GM12891 (cell line): ENCODE measurements at places on chromosomes 6 and 20.

- DNase-seq = no peak
These were observed 23.2 kb downstream of the UBE2V1 start for GRCh38 chr20:50089787-50090177.

DNA sequence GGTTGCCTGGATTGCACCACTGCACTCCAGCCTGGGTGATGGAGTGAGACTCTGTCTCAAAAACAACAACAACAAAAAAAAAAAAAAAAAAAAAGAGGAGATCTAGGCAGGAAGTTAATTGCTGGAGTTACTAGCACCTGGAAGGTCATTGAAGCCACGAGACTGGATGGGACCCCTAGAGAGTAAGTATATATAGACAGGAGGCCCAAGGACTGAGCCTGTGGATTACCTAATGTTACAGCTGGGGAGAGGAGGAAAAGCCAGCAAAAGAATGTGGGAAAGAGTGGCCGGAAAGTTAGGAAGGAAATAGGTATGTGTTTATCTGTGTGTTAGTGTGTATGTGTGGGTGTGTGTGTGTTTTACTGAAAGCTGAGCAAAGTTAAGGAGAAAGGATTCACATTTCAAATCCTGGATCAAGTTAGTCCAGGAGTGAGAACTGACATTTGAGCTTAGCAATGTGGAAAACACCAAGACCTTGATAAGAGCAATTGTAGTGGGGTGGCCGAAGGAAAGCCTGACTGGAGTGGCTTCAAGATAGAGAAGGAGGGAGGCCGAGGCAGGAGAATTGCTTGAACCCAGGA lies 38.4 kb downstream of the ANKRD6 start:
- no peak for DNase-seq

DNA sequence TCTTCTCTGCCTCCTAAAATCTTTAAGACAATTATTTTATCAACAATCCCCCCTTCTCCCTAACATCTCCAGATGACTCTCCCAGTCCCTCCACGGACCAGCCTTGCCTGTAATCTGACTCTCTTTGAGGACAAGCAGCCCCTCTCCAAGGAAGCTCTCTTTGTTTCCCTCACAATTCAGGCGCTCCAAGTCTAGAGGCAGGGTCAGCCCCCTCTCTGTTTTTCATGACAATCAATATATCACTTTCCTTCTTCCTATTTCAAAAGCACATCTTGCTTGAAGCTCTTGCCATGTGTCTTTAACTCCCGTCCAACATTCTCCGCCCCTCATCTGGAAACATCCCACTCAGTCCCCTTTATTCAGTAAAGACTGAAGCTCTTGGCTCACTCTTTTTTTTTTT lies 393.4 kb upstream of the SULF2 start:
- no peak for DNase-seq

DNA sequence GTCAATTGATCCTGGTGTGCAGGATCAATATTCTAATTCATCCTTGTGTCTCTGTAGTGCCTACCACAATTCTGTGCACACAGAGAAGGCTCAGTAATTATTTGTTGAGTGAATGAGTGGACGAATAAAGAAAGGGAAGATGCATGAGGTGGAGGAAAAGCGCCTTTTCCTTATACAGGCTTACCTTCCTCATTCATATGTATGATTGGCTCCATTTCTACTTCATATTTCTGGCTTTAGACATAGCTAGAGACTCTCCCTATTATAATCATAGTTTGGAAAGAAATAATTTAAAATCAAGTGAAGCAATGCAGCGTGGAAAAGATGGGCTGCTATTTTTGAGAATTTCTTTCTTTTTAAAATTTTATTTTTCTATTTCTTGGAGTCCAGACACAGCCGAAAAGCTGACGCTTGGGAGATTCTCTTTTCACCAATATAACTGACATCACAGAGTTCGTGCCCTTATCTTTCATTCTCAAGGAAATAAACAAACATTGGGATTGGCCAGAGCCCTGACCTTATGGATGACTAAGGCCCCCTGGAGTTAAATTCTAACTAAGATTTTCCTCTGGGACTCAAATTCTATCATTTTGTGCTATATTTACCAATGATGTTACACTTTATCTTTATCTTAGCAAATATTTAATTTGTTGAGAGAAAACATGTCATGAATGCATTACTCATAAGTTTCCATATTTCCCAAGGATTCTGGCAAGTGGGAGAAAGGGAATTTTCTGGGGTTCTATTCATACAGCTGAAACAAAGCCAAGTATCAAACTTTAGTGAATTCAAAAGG lies 48.1 kb downstream of the PRL start:
- no peak for DNase-seq

DNA sequence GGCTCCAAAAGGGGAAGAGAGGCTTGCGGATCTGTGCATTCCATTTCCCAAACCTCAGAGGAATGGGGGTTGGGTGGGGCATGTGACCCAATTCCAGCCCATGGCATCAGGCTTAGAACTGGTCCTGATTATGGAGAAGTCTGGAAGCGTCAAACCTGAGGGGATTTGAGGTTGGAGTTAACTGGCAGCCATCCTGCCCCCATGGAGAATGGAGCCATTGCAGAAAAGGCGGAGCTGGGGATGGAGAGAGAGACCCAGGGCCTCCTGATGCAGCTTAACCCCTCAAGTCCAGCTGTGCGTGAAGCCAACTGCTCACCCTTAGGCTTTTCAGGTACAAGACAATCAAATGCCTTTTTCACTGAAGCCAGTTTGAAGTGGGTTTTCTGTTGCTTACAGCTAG lies 9.9 kb upstream of the SDCBP2 start:
- DNase-seq = no peak

DNA sequence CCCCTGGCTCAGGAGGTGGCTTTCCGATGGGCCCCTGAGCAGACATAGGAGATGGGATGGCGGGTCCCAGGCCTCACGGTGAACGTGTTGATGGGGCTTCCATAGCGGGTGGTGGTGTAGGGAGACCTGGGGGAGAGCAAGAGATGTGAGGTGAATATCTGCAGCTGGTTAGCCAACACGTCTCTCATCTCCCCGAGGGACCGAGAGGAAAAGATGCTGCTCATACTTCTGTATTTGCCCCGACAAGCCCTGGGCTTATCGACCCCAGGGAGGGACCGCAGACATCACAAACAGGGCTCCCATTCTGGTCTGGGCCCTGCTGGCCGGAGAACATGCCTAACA lies 38.7 kb downstream of the C6orf132 start:
- no peak for DNase-seq

GRCh38 chr20:37892001-37892400 lies 10.9 kb upstream of the VSTM2L start:
- DNase-seq = no peak

DNA sequence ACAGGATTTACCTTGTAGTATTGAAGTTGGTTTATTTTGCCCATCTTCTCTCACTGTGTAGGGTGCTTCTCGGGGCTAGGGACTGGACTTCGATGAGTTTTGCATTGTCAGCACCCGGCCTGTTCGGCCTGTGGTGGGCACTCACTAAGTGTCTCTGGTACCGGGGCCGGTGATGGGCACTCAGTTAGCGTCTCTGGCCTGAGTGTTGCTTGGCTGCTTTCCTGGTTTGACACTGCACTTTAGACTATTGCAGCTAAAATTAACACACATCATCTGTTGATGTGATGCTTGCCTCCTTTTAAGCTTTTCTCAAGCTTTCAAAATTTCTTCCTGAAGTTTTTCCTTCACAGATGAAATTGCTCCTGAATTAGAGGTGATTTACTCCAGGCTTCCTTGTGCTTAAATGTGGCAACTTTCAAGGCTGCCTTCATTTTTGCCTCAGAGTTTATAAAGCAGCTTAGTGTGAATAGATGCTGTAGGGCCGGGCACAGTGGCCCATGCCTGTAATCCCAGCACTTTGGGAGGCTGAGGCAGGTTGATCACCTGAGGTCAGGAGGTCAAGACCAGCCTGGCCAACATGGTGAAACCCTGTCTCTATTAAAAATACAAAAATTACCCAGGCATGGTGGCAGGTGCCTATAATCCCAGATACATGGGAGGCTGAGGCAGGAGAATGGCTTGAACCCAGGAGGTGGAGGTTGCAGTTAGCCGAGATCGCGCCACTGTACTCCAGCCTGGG lies 41.7 kb upstream of the TULP4 start:
- DNase-seq = no peak

DNA sequence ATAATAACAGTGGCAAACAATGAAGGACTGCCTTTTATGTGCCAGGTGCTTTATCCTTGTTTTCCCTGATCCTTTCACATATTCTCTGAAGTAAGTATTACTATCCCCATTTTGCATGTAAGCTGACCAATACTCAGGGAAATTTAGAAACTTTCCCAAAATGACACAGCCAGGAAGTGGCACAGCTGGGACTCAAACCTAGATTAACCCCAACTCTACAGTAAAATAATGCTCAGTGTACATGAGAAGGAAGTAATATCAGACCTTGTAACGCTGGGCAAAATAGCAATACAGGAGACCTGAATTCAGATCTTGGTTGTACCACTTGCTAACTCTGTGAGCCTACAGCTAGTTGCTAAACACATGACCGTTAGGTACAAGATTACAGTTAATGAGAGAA lies 26.8 kb upstream of the NRSN1 start:
- no peak for DNase-seq

DNA sequence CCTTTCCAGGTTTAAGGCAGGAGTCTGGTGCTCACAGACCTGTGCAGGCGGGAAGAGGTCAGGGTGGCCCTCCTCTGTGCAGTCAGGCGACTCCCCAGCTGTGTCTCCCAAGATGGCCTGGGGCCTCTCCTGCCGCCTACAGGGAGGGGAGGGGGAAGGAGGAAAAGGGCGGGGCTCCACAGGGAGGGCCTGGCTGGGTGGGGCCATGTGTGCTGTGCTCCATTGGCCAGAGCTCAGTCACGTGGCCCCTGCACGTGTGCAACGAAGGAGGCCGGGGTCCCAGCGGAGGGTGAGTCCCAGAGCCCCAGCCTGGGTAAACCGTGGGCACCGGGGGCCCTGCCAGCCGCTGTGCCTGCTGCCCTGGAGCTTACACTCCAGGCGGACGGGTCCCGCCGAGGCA lies 211.6 kb downstream of the ZDHHC14 start:
- no peak for DNase-seq

DNA sequence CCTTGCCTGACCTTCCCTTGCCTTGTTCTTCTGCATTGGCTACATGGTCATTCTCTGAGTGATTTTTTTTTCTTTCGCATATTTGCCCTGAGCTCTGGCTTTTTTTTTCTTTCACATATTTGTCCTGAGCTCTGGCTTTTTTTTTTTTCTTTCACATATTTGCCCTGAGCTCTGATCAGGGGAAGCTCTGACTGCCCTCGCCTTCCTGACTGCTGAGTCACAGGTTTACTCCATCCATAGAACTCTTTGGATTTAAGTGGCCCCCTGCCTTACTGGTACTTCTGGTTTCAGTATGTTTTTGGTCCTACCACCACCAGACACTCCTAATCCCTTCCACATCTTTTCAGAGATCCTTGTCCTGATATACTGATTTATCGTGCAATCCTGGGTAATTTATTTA lies 201.1 kb downstream of the OGFRL1 start:
- DNase-seq = no peak

GRCh38 chr6:162708971-162709370 lies 18.6 kb downstream of the PRKN start:
- no peak for DNase-seq

- DNase-seq = no peak
These were observed 93.9 kb downstream of the JAG1 start for GRCh38 chr20:10579942-10580341.

- DNase-seq = no peak
These were observed 436.7 kb downstream of the MEI4 start for GRCh38 chr6:78089531-78089930.

- no peak for DNase-seq
These were observed 212.1 kb downstream of the WDR27 start for GRCh38 chr6:169489563-169490245.

DNA sequence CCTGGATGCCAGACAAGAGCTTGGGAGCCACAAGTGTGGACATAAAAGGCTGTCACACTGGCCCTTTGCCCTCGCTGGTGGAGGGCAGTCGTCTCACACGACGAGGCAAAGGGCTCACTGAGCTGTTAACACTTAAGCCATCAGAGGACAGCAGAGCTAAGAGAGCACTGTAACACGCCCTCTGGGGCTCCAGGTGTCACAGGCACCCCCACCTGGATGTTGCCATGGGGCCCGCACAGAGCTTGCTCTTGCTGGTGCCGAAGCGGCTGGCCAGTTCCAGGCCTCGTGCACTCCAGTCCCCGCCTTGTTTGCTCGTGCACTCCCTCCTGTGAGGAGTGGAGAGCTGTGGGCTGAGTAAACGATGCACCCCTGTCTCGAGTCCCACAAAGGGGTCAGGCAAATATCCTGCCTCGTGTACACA lies 37.4 kb downstream of the SLC35D3 start:
- DNase-seq = no peak

- DNase-seq = no peak
These were observed 149.5 kb upstream of the RPS6KA2 start for GRCh38 chr6:166776571-166776970.

DNA sequence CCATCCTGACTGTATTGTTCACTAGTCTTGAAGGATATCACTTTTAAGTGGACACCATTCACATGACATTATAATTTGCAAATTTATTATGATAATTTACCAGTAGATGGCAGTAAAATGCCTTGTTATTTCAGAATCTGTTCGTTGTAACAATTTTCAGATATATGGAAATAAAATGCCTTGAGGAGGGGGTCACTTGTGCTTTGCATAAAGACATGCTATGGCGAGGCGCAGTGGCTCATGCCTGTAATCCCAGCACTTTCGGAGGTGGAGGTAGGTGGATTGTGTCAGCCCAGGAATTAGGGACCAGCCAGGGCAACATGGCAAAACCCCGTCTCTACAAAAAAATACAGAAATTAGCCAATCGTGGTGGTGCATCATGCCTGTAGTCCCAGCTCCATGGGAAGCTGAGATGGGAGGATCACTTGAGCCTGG lies 9.0 kb upstream of the NCOA6 start:
- no peak for DNase-seq
